ENCODE measurements at places on chromosomes 3 and 15. TPM values are rescaled to one million over a fixed set of nuclear protein-coding genes. Genes with fewer than 3 reads are reported as not detected.

LRTM1 gene
- not detected for total RNA-seq

SCN5A gene
- total RNA-seq, result 2.1 TPM

GRCh38 chr15:67973846-67974245 lies 80.3 kb upstream of the PIAS1 start:
- DNase-seq, result no peak

DNA sequence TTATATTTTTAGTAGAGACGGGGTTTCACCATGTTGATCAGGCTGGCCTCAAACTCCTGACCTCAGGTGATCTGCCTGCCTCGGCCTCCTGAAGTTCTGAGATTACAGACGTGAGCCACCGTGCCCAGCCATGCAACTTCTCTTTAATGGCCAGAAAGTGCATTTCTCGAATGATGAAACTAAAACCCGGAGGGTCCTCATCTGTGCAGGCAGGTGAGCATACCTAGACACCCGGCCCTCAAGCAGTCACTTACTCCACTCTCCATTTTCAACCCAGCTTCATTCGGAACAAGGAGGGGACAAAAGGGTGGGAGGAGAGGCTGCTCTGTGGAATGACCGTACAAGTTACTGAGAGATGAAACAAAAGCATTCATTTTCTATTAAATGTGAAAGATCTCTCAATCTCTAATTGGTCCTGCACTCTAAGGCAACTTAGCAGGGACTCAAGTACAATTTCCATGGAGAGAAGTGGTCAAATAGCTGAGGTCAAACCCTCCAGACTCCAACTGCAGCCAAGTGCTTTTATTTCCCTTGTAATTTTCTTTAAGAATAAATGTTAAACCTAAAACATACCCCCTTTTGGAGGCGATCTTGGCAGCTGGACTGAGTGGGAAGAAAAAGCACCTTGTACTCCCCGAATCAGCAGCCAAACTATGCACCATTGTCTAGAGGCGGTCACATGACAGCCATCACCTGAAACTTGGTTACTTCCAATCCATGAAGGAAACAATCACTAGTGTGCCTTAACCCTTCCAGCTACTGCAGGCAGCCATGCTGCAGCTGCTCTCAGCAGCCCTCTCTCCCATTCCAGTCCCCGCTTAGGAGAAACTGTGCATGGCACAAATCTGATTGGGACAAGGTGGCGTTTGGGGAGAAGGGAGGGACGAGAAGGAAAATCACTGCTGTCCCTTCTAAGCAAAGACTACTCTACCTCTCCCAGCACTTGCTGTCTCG lies 62.2 kb downstream of the VGLL4 start:
- DNase-seq, result no peak

GRCh38 chr3:19888428-19889152 lies 45.4 kb downstream of the EFHB start:
- DNase-seq, result no peak
